BE2C (cell line): ENCODE measurements at places on chromosomes 2 and 18.
A peak's percentile ranks its signal among the peaks of the same experiment; 100 is the strongest.

GRCh38 chr2:145036421-145037011 is 516.6 kb upstream of the ZEB2 start:
- DNase-seq: no peak

DNA sequence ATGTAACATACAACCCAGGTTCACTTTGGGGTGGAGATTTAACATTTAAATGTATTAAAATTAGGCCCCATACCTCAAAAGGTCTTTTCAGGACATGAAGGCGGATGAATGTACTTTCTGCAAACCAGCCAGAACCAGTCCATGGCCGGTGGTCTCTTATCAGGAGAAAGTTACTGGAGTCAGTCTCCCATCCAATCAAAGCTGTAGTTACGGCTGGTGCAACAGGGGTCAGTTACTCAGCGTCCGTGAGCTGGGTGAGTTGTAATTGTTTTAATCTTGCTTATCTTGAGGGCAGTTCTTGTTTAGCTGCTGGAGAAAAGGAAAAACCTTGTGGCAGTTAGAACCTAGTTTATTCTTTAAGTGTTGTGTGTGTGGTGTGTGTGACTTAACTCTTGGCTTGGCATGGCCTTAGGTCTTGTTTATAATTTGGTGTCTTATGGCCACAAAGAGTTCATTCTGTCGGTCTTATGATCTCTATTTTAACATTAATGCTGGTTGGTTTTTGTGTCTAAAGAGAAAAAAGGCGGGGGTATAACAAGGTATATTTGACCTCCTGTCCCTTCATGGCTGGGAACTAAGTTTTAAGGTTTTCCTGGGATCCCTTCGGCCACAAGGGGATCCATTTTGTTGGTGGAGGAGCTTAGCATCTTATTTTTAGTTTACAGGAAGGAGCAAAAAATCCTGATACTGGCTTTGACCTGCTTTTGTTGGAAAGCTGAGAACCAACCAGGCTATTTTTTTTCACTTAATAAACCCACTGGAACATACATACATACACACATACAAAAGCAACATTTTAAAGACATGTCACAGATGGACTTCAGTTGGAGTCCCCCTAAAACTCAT is 143.5 kb upstream of the NCK2 start:
- DNase-seq: no peak

DNA sequence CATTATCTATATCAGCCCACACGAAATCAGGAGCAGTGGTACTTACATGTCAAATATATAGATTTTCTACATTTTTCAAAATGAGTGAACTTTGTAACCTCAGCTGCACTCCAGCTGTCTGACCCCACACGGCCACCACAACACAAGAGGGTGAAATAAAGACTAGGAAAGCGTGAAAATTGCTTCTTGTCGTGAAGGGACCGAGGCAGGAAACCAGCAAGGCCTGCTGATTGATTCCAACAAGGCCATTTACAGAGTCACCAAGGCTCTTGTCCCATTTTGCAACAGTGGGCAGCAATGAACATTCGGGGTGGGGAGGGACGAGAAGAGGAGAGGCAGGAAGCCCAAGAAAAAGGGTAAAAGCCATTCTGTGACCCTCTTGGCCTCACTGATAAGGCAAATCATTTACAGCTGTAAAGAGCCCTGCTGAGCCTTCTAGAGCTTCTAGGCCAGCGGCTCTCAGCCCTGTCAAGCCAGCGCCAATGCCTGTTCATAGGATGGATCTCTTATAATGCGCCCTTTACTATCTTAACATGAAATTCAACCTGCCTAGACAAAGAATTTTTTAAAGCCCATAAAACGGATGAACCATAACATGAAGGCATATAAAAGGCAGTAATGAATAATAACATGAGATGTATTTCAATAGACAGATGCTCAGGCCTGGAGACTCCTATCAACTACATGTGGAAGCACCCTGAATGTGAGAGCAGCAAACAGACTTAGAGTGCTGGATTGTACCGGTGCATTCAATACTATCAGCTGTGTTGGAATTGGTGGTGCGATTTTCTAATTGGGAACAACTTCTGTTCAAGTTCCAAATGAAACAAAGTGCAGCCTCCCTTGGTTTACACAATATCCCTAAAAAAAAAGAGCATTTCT is 269.0 kb downstream of the CDCA7 start:
- DNase-seq: no peak

DNA sequence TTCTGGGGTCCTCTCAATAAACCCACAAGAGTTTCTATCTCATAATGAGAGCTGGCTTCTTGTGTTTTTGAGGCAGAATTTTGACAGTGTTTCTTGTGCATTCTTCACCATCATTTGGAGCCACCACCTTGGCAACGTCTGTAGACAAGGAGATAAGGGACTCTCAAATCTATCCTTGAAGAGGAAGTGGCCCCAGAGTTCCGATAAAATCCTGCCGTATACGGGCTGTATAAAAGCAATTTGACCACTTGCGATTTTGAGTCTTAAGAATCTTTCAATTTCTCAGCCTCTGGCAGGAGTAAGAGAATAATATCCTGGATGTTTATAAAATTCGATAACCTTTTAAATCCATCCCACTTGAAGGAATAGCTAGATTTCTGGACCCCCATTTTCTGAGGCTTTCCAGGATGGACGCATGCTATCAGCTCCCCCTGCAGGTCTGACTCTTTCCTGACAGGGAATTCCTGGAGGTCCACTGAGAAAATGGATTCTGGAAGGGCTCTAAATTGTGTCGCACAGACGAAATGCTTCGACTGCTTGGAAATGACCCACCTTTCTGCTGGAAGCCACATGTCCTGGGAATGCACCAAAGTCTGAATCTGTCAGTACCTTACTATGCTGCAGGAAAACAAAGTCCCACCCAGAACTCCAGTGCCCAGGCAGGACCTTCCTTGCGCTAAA is 54.1 kb downstream of the E2F6 start:
- no peak for DNase-seq

- peak; percentile 87 for DNase-seq
Observed at GRCh38 chr2:42809819-42810120, 17.4 kb upstream of the HAAO start.

GRCh38 chr2:232255033-232255432 is 123.5 kb upstream of the ALPP start:
- no peak for DNase-seq

DNA sequence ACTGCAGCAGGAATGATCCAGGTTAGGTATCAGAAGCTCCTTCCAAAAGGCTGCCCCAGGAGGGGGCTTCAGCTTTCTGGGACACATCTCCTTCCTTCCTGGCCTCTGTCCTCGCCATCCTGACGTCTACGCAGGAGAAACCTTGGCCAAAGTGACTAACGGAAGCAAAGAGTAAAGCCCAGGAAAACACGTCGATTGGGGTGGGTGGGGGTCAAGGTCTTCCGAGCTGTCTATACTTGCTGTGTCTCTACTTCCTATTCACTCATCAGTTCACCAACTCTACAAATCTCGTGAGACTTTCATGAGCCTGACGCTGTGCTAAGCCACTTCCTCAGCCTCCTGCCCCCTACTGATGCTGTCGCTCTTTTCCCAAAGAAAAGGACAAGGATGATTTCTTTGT is 212.6 kb downstream of the TNS1 start:
- DNase-seq: no peak

DNA sequence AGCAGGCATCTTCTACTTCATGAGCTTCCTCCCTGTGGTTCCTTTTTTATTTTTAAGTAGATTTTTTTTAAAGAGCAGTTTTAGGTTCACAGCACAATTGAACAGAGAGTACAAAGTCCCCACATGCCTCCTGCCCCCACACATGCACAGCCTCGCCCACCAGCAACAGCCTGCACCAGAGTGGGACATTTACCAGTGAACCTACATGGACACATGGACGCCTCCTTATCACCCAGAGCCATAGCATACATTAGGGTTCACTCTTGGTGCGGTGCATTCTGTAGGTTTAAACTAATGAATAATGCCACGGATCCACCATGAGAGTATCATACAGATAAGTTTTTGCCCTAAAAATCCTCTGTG is 40.9 kb downstream of the HS1BP3 start:
- no peak for DNase-seq

- no peak for DNase-seq
Observed at GRCh38 chr2:132790207-132790785, 120.3 kb upstream of the LYPD1 start.
